ENCODE measurements at places on chromosomes 5 and 9.

DNA sequence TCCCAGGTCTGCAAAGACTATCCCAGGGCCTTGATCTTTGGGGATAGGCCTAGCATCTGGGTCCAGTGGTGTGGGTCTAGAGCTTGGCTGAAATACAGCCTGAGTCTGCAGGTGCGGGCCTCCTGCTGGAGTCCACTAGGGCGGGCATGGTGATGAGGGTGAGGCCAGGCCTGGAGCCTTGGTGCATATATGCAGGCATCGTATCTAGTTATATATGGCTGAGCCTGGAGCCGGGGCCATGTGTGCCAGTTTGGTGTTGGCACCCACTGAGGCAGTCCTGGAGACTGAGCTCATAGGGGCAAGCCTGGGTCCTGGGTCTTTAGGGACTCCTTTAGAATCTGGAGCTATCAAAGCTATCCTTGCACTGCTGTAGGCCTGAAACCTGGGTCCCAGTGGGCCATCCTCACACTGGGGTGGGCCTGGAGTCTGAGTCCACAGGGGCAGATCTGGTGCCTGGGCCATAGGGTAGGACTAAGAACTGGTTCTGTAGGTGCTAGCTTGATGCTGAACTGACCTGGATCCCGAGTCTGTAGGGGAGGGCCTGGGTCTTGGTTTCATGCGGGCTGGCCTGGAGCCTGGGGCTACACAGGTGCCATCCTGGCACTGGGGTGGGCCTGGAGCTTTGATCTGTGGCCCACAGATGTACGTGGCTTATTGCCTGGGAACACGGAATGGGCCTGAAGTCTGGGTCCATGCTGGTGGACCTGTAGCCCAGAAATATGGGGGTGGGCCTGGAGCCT is 346.5 kb upstream of the MEF2C start:
- DNase-seq: no peak

- DNase-seq: no peak
Measured at GRCh38 chr9:129236441-129237145, 58.5 kb upstream of the IER5L start.

DNA sequence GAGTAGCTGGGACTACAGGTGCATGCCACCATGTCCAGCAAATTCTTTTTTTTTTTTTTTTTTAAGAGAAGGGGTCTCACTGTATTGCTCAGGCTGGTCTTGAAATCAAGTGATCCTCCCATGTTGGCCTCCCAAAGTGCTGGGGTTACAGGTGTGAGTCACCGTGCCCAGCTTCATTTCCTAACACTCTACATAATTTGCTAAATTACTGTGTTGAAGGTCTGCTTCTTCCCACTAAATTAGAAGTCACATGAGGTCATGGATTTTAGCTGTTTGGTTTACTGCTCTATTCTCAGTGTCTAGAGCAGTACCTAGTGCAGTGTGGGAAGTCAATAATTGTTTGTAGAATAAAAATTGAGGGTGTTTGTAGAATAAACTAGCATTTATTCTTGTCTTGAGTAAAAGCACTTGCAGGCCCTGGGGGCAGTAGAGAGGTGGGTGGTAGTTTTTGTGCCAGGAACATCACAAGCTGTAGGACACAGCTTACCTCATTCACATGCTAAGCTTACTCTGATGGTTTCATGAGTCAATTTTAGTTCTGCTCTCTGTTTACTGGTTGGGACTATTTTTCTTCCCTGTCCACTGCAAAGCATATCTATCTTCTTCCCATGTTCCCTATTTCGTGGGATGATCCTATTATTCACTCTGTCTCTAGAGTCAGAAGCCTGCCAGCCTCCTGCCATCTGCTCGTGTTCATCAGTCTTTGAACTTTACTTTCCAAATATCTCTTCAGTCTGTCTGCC is 7.0 kb downstream of the TEX48 start:
- no peak for DNase-seq

- peak; percentile 28 for DNase-seq
Measured at GRCh38 chr9:8764051-8764450, 964.5 kb upstream of the DMAC1 start.

GRCh38 chr5:3339092-3339797 is 256.4 kb upstream of the IRX1 start:
- DNase-seq: no peak

GRCh38 chr5:98206566-98206965 is 566.9 kb upstream of the RGMB start:
- no peak for DNase-seq

- DNase-seq: peak; percentile 47
Measured at GRCh38 chr5:103224118-103224893, 34.3 kb upstream of the MACIR start.

DNA sequence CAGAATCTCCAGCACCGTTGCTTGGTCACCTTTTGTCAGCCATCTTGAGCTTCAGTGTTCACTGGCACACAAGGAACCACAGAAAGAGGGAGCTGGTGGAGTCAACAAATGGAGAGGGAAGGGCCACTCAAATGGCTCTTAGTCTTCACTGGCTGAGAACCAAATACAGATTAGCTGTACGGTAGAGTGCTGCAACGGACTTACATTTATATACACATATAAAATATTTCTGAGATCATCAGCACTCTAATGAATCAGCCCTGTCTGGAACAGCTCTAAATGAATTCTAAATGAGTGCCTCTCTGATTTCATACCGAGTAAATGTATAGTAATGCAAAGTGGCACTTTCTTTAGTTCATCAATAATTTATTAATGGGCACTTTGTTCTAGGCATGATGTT is 24.8 kb downstream of the KCTD16 start:
- no peak for DNase-seq

- no peak for DNase-seq
Measured at GRCh38 chr5:55108661-55109060, 6.2 kb downstream of the GZMA start.

DNA sequence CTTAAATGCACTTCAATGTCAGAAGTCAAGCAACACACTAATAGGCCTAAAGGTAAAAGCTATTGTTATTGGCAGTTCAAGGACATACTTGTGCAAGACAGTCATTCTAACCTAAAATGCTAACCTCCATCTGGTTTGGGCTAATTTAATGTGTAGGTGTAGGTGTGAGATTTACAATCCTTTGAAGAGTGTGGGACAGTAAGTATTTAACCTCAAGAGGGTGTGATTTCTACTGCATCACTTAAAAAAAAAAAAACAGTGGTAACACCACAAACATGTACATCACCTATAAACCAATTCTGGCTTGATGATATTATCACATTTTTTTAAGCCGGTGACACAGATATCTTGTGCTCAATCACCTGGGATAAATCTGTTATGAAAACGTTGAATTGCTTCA is 127.5 kb upstream of the MEF2C start:
- no peak for DNase-seq

GRCh38 chr9:17487467-17487866 is 91.4 kb upstream of the SH3GL2 start:
- DNase-seq: no peak

DNA sequence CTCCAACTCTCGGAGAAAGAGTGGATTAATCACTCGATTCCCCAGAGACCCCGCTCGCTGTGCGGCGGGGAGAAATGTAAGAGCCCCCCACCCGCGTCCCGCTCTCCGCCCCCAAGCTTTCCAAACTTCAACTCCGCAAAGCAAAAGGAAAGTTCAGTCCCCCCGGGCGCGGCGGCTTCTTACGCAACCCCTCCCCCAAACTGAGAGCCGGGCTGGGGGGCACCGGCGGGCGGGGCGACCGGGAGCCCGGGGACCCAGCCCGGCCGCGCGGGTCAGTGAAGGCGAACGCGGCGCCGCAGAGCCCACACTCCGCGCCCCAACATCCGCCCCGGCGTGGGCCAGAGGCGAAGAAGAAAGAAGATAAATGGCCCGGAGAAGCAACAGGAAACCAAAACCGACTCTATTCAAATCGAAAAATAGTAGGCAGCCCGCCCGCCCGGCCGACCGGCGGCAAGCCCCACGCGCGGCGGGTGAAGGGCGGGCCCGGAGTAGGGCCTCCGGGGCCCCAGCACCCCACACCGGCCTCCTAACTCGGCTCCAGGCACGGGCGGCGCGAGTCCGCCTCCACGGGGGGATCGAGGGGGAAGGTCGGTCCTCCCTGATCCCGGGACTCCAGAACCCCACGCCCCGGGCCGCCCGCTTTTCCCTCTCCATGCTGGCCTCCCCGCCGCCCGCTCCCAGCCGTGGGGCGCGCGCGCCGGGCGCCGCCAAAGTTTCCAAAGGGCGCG is 720 bp downstream of the NOTCH1 start:
- DNase-seq: no peak

GRCh38 chr9:82367016-82367415 is 378.4 kb downstream of the SPATA31D1 start:
- DNase-seq: no peak

- no peak for DNase-seq
Measured at GRCh38 chr5:38715696-38716095, 130.1 kb upstream of the OSMR start.

GRCh38 chr5:175745210-175745609 is 87.3 kb downstream of the HRH2 start:
- DNase-seq: no peak

All from HS-5 (cell line).